ENCODE measurements at places on chromosomes 12 and 14.

DNA sequence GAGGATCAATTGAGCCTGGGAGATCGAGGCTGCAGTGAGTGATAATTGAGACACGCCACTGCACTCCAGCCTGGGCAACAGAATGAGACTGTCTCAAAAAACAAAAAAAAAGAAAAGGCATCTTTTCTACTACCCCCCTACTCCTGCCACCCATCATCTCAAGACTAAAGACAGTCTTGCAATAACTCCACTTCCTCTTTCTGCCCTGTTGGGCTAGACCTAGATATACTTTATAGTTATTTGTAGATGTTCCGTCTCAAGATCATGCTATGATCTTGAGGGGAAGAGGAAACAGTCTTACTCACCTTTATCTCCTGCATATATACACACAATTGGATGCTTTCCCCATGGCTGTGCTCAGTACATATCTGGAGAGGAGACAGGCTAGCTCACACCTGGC is 12.1 kb upstream of the ESPL1 start:
- no peak for DNase-seq

GRCh38 chr12:28268608-28269229 is 78.5 kb downstream of the CCDC91 start:
- DNase-seq = no peak

- no peak for DNase-seq
Measured at GRCh38 chr12:96196781-96197180, 2.6 kb downstream of the ELK3 start.

DNA sequence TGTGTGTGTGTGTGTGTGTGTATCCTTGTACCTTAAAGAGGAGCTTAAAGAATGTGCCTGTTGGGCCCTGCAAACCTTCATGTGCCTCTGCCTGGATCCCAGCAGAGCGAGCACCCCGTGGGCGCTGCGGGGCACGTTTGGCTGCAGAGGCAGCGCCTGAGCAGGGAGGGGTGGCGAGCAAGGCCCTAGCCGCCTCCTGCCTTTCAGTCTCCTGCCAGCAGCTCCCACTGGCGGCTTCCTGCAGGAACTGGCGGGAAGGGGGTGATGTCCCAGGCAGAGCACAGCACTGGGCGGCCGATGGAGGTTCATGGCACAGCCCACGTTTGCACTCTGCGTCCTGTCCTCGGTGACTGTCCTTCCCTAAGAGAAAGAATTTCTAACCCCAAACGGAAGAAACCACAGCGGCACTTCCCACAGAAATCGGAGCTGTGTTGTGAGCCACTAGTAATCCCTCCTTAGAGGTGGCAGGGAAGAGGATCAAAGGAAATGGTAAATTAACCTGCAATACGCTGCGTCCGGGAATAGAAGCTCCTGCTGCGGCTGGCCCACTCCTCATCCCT is 19.8 kb downstream of the ZBTB42 start:
- peak; percentile 59 for DNase-seq

- no peak for DNase-seq
Measured at GRCh38 chr12:76777765-76778216, 13.9 kb downstream of the ZDHHC17 start.

DNA sequence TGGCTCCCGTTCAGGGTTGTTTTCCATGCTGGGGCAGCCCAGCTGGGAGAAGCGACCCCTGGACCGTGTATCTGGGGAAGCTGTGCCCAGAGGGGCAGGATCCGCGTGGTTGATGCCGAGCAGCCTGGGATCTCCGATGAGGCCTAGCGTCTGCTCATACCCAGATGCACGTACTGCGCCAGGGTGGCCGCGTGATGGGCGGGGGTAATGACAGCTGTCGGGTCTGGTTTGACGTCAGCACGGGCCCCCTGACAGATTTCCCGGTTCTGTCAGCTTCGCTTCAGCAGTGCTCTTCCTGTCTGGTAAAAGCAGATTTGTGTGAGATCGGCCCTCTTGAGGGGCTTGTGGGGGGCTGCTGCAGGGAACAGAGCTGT is 147.3 kb downstream of the TSPAN9 start:
- no peak for DNase-seq

DNA sequence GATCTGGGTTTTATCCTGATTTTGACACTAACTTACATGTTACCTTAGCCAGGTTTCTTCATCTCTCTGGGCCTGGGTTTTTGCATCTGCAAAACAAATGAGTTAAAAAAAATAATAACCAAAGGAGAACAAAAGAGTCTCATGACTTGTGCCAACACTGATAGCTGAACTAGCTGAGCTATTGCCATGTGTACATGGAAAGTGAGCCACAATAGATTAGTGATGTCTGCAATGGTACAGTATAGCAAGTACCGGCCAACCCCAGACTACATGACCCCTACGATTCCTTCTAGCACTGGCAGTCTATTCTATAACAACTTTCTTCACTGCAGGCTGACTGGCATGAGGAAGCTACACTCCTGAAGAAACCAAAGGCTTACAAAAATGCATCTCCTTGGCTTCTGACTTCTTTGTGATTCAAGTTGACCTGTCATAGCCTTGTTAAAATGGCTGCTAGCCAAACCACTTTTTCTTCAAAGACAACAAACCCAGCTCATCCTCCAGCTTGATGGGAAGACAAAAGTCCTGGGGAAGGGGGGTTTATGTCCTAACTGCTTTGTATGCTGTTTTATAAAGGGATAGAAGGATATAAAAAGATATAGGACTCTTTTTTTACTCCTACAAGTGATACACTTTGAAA is 123.7 kb downstream of the DAD1 start:
- no peak for DNase-seq

GRCh38 chr14:51638071-51638944 is 13.4 kb upstream of the FRMD6 start:
- DNase-seq = no peak

DNA sequence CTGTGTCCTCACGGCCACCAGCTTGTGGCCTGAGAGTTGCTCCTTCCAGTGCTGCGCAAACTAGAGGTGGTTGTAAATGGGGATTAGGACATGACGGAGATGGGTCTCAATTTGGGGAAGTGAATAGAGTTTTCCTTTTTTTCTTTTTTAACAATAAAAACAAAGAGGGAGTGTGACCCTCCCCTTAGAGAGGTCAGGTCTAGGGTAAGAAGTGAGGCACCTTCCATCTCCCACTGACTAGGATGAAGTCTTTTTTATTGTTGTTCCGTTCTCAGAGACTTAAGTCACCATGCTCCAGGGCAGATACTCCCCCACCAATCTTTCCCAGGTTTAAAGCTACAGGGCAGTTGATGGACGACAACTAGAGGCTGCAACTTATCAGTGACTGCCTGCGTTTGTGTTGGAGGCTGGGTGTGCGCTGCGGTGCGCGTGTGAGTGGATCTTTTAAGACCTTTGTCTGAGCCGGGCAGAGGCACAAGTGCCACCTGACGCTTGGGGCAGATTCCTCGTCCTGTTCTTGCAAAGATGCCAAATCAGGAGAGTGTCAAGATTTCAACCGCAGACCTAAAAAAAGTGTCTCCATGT is 2.1 kb upstream of the GSC start:
- no peak for DNase-seq

DNA sequence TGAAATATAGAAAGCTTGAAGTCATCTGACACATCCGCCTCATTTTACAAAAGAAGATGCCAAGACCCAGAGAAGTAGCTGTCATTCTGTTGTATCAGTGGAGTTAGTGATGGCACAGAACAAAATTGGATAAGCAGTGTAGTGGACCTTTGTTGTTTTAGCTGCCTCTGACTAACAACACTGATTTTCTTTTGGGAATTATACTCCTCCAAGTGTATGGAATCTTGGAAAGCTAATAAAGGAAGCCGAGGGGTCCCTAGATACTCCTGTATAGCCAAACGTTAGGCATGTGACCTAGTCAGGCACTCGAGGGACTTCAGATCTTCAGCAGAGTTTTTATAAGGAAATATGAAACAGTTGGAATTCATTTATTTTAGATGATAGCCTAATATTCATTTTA is 94.5 kb downstream of the OTOGL start:
- DNase-seq = no peak

- DNase-seq = no peak
Measured at GRCh38 chr12:96098631-96099030, 63.2 kb upstream of the LTA4H start.

DNA sequence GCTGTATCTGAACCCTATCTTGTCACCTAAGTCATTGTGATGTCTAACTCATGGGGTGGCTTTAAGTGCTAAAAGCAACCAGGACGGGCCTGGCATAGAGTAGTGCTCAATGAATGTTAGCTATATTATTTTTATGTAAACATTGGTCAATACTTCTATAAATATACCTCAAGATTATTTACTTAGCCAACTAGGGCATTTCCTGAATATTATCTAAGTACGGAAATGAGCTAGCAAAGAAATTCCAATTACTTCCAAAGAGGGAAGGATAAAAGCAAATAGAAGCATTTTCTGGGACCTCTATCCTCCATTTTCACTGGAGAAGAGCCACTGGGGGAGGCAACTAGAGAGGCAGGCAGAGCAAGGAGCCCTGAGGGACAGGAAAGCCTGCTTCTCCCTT is 20.6 kb downstream of the CCDC92 start:
- DNase-seq = no peak

DNA sequence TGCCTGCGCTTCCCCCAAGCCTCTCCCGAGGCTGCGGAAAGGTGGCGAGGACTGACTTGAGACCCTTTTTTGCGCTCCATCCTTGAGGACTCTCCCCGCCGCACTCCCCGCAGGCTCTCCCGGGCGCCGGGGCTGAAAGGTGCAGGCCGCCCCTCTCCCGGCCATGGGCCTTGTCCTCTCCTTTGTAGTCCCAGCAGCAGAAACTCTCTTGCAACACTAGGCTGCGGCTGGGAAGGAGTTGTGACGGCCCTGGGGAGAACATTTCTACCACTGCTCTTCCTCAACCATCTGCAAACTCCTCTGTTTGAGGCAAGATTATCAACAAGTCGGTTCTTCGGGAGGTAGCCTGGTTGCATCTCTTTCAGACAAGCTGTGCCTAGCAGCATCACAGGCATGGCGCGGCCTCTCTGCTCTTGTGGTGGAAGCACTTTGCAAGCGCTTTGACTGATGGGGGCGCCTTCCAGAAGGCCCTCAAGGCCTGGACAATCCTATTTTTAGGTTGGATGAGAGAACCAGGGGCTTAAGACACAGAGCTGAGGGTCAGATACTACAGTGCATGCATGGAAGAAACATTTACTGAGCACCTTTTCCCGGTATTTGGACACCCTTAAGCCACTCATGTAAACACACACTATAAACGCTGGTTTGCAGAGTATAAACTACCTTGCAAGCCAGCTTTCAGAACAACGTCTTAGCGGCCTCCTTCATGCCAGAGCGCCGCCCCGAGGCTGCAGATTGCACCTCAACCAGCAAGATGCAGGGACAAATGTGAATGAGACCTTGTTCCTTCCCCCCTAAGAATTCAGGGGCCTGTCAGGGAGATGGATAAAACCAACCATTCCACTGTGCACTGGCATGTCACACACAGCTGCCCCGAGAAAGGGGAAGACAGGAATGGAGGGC is 1.2 kb upstream of the PRIMA1 start:
- DNase-seq = peak; percentile 13

DNA sequence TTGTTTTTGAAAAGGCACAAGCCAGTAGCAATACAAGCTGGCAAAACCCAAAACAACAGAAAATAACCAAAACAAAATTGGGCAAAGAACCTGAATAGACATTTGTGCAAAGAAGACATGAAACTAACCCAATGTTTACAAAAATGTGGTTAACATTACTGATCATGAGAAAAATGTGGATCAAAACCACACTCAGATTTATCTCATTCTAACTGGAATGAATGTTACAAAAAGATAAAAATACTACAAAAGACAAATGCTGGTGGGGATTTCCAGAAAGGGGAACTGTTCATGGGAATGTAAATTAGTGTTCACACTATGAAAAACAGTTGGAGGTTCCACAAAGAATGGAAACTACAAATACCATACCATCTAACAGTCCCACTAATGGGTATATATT is 26.6 kb downstream of the ASCL4 start:
- DNase-seq = no peak

DNA sequence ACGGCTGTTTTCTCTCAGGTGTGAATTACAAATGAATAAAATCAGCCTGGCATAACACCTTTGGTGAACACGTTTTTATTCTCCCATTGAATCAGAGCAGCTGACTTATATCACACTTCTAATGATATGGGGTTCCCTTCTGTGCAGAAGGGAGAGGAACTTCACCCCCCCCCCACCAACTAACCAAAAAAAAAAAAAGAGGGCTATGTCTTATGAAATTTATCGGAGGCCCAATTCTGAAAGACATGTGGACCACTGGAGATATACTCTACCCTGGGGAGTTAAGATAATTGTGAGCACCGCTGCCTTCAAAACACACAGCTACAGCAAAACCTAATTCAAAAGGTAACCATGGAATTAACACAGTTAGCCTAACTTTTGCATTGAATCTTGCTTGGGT is 4.6 kb downstream of the BCL11B start:
- DNase-seq = no peak

DNA sequence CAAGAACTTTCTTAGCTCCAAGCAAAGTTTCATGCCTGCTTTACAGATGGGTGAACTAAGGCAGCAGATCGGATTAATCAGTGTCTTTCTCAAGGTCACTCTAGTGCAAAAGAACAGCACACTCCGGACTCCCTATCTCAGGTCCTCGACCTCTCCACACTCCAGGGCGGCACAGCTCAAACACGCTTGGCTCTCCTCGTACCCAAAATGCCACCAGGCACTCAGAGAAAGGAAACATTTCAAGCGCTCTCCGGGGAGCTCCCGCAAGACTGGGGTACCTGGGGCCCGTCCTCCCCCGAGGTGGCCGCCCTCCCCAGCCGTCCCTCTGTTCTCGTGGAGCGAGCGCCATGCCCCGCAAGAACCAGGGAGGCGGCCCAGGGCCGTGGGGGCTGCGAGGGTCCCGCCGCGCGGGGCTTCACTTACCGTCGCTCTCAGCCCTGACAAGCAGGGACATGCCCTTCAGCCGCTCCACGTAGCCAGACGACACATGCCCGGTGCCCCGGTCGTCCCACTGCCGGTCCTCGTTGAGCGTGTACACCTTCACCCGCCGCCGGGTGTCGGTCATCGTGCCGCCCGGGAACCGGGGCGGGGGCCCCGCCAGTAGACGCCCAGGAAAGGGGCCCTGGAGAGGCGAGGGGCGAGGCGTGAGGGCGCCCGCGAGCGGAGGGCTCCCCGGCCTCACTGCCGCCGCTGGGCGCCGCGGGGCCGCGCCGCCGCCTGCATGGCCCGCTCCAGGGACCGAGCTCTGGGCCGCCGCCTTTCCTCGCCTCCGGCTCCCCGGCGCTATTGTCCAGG is 830 bp downstream of the PPP4R3A start:
- peak; percentile 18 for DNase-seq

GRCh38 chr14:99718031-99718810 is 34.1 kb downstream of the CYP46A1 start:
- DNase-seq = no peak

DNA sequence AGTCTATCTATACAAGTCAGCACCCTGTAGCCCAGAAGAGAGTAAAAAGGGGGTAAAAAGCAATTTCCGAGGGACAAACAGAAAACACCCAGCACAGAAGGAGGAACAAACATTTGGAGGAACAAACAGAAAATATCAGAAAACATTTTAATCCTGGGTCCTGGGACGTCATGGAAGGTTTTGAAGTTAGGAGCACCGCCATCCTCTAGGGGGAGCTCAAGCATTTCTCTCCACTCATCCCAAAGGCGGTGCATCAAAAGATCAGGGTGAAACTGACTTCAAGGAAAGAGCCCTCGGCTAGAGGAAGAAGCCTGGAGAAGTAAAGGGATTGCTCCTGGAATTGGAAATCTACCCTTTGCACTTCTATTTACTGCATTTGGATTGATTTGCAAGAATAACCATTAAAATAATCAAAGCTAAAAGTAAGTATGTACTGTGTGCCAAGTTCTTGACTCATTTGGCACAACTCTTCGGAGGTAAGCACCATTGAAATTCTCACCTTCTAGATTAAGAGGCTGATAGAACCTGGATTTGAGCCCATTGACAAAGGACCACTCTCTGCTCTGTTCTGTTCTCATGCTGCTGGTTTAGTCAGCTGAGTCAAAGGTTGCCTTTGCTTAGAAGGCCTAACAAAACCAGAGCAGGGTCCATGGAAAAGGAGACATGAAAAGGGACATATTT is 17.2 kb upstream of the POC1B start:
- DNase-seq = peak; percentile 85
